ENCODE measurements at places on chromosomes 1 and 21.

DNA sequence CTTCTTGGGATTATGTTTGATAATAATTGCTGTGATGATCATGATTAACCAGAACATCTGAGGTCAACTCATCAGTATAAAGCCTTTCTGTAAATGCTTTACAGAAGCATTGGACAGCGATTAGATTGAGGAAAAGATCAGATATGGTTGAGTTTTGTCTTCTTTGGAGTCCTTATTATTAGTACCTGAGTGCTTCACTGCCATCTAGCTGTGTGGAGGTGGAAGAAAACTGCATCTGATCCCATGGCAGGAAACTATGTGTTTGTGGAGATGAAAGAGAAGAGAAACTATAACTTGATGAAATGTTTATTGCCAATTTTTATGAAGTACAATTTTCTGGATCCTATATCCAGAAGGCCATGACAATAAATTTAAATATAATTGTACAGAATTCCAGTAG, 11.4 kb downstream of the FLG2 start:
- no peak for DNase-seq

DNA sequence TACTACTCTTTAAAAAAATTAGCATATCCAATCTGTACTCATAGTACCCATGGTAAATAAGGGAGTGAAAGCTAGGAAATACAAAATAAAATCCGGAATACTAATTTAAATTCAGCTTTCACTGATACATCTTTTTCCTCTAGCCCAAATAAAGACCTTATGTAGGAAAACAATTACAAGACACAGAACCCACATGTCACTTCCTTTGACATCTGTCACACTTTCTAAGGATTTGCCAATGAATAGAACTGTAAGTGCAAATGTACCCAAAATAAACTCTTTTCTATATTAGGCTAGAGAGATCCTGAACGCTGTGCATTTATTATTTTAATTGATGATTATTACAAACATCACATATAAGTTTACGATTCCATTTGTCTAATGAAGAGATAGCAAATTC, 393.0 kb downstream of the LRRIQ3 start:
- DNase-seq, result no peak

DNA sequence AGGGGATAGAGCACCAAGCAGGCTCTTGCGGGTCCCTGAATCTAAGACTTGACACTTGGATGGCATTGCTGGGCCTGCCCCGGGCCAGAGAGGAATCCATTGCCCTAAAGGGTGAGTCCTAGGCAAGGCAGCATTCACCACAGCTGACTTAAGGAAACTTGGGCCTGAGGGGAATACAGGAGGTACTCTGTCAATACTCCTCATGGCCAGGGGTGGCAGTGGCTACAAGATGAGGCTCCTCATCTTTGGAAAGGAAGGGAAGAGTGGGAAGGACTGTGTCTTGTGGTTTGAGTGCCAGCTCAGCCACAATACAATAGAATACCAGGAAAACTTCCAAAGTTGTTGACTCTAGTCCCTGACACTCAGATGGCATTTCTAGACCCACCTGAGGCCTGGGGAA, 5.1 kb downstream of the KRTAP22-1 start:
- DNase-seq, result no peak

DNA sequence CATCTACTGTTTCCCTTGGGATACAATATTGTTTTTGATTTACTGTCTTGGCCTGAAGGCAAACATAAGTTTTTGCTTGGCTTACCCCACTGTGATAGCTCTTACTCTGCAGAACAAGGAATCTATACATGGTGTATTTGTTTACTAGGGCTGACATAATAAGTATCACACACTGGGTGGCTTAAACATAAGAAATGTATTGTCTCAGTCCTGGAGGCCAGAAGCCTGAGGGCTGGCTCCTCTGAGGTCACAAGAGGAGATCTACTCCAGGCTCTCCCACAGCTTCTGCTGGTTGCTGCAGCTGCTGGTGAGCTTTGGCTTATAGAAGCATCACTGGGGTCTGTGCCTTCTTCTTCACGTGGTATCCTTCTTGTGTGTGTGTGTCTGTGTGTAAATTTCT, 30.7 kb upstream of the IGSF5 start:
- no peak for DNase-seq

DNA sequence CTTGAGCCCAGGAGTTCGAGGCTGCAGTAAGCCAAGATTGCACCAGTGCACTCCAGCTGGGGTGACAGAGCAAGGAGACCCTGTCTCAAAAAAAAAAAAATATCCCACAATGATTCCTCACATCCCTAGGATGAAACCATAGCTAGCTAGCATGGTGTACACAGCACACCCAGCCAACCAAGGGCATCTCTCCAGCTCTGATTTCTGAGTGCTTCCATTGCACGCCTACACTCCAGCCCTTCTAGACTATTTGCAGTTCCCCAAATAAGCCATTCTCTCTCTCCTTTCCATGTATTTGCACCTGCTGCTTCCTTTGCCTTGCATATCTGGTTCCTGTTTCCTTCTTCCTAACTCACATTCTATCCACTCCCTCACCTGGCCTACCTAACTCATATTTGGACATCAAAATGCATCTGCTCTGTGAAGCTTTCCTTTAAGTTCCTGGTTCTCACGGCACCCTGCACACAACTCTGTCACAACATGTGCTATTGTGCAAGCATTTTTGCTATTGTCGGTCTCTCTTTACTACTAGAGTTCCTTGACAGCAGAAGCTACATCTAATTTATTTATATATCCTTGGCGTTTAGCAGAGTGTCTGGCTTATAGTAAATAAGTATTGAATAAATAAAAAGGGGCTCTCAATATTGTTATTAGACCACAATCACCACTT, 2.4 kb upstream of the ELAPOR1 start:
- no peak for DNase-seq

DNA sequence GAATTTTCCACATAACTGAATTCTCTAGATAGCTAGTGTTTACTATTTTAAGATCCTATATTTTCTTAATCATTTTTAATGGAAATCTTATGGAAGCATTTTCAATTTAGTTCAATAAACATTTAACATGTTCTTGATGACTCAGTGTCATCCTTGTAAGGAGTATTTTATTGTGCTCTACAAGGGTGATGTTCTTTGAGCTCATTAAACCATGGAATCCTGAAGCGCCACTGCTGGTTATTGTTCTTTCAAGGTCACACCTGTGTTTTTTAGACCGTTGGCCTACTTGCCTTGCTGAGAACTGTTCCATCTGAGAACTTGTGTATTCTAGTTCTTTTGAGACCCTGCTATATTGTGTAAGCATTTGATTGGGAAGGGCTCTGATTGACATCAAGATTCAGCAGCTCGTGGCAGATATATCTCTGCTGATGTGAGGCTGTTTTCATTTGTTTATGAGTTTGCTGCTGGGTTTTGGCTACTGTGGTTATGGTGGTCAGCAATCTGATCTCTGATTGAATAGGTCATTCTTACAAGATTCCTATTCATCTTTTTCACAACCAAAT, 132.0 kb downstream of the GIPC2 start:
- no peak for DNase-seq

GRCh38 chr1:199747984-199748383, 279.5 kb upstream of the NR5A2 start:
- DNase-seq, result no peak

DNA sequence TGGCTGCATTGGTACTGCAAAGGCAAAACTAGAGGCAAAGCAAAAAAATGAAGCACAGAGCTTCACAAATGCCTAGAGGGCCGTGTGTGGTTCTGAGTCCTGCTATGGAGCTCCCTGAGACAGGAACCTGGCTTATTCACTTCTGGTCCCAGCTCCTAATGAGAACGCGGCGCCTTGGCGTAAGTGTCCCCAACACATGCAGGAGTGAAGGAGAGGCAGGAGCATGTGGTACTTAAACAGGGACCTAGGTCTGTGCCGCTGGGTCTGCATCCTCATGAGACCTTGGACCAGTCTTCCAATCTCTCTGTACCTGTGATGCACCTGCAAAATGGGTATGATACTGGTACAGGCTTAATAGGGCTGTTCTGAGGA, 14.4 kb upstream of the SLC2A7 start:
- DNase-seq, result no peak

DNA sequence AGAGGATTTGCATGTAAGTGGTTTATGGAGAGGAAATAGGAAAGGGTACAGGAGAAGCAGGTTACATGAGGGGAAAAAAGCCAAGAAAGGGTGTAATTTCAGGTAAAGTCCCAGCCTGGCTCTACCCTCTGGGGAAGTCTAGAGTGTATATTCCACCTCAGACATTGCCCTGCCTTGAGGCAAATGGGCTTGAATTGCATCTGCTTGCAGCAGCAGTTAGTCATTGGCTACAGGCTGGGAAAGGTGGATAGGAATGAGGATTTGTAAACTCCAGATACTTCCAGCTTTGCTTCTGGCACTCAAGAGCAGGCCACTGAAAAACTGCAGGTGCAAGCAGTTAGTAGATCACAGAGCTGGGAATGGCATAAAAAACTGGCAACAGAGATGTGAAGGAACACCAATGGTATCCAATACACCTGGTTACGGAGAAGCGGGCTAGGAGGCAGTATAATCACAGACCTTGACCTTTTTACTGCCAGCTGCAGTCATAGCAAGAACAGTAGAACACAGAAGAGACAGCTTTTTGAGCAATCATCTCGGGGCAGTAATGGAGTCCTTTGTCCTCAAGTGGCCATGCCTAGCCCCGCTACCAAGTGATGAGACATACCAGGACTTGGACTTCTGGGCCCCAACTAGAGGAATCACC, 226.9 kb upstream of the NRIP1 start:
- DNase-seq, result no peak

GRCh38 chr1:236808564-236809130, 13.6 kb downstream of the MTR start:
- no peak for DNase-seq

GRCh38 chr1:19599810-19600209, 44.3 kb upstream of the NBL1 start:
- DNase-seq, result no peak

GRCh38 chr21:31730712-31731055, 1.2 kb downstream of the SCAF4 start:
- DNase-seq, result no peak

GRCh38 chr1:187645651-187646050, 816.9 kb downstream of the PLA2G4A start:
- no peak for DNase-seq

DNA sequence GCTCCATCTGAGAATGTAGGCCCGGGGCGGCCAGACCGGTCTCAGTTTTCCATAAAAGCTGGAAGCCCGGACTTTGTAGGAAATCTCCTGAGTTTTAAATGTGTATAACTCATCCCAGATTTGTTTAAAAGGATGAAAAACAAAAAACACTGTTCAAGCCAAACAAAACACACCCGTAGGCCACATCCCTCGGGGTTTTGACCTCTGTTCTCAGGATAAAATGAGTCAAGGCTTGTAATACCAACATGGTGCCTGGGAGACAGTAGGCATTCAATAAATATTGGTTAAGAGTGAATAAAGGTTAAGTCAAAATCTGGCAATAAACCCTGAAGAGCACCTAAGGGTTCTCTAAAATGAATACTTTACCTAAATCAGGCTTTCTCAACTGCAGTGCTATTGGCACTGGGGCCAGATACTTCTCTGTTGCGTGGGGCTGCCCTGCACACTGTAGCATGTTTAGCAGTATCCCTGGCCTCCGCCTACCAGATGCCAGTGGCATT, 55.0 kb downstream of the KAZN start:
- no peak for DNase-seq

DNA sequence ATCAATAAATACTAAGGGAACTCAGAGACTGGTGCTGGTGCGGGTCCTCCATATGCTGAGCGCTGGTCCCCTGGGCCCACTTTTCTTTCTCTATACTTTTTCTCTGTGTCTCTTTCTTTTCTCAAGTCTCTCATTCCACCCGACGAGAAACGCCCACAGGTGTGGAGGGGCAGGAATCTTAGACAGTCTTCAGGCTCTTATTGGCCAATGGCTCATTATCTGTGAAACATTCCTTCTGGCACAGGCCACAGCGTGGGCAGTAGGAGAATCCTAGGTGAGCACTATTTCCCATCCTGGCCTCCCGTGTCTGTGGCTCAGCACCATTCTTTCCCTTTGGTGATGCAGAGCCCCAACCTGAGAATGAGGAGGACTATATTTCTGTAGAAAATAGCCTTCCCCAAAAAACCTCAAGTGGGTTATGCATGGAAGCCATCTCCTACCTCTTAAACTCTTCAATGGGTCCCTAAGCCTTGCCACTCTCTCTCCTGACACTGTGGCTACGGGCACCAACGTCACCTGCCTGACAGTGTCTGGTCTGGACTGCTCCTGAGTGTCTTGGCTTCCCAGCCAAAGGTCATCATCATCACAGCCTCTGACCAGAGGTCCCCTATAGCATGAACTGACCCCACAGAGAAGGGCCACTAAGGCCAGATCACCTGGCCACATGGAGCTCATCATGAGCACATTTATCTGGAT, 6.2 kb upstream of the SLAMF1 start:
- DNase-seq, result no peak

DNA sequence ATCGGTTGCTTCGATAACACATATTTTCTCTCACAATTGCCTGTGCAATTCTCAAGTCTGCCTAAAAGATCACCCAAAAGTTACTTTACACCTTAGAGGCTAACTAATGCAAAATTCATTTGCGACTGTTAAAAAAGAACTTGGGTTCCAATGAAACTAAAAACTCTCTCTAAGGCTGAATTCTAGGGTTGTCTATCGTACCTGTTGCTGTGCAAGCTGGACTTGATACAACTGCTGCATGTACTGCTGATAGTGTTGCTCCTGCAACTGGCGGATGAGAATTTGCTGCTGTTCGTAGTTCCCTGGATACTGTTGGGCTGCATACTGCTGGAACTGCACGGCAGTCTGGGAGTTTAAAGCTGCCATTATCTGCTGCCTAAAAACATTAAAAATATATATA, 27.6 kb downstream of the ACBD3 start:
- DNase-seq, result no peak

DNA sequence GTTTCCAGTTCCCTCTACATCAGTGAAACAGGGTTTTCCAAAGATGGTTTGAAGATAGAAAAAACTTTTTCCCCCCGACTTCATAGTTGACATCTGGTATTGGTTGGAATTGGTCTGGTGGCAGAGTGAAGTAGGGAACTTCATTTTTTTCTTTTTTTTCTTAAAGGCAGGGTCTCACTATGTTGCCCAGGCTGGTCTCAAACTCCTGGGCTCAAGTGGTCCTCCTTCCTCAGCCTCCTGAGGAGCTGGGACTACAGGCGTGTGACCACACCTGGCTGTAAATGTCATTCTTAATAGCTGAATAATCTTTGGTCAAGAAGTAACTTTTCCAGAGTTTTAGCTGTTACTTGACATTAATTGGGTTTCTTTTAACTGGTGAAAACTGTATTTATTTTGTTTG, 21.7 kb downstream of the ZBTB37 start:
- DNase-seq, result no peak

All from T-helper 22 cell (primary cell).